Renal pelvis (tissue), 12 donors: ENCODE measurements at places on chromosomes 1 and 21.

DNA sequence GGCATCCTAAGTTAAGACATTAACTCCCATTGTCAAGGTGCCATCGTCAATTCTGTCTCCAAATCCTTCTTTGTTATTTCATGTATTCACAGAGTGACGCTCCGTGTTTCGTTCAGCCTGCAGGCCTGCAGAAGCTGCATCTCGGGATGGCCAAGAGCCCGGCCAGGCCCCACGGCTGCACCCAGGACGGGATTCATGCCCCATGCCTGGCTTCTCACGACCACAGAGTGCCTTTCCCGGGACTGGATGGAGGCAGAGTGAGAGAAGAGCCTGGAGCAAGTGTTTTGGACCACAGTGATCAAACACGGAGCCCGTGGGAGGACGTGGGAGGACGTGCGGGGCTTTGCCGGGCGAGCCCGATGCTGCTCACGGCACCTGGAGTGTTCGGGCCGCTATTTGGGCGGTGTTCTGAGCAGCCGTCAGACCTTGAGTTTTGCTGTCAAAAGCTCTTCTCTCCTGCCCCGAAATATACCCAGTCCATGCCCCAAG is 56.8 kb downstream of the COL6A1 start:
- no peak for DNase-seq

- no peak for DNase-seq
Measured at GRCh38 chr1:85943526-85943925, 213.0 kb downstream of the COL24A1 start.

- DNase-seq: no peak
Measured at GRCh38 chr1:3319874-3320245, 134.6 kb upstream of the ARHGEF16 start.

DNA sequence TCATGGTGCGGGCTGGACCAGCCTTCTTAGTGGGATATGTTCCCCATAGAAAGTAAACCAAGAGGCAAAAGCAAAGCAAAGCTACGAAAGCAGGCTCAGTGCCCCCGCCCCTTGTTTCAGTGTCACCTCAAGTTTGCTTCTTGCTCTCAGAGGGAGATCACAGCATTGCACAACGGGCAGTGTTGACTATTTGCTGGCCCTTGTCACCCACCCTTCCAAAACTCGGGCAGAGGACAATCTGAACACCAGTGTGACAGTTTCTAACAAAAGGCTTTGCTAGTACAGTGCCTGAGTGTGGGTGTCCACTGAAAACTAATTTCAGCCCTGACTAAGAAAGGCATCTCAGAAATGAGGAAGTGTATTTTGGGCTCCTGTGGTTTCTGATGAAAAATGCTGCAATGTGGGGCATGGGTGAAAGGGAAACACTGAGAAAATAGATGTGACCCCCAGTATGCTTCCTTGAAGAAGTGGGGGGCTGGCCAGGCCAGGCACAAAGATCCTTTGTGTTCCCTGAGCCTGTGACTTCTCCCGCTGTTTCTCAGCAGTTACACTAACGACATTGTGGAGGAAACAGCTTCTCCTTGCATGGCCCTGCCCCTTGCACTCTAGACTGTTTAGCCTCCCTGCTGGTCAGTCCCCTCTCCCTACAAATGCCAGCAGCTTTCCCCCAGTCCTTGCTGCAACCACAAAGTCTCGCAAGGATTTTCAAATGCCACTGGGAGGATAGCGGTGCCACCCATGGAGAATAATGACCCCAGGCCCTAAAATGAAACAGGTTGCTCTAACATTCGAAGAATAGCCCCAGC is 33.3 kb upstream of the KCNE1 start:
- DNase-seq: no peak

GRCh38 chr1:66495495-66495894 is 38.5 kb upstream of the SGIP1 start:
- DNase-seq: no peak

- no peak for DNase-seq
Measured at GRCh38 chr1:215857317-215857716, 290.2 kb downstream of the KCTD3 start.

DNA sequence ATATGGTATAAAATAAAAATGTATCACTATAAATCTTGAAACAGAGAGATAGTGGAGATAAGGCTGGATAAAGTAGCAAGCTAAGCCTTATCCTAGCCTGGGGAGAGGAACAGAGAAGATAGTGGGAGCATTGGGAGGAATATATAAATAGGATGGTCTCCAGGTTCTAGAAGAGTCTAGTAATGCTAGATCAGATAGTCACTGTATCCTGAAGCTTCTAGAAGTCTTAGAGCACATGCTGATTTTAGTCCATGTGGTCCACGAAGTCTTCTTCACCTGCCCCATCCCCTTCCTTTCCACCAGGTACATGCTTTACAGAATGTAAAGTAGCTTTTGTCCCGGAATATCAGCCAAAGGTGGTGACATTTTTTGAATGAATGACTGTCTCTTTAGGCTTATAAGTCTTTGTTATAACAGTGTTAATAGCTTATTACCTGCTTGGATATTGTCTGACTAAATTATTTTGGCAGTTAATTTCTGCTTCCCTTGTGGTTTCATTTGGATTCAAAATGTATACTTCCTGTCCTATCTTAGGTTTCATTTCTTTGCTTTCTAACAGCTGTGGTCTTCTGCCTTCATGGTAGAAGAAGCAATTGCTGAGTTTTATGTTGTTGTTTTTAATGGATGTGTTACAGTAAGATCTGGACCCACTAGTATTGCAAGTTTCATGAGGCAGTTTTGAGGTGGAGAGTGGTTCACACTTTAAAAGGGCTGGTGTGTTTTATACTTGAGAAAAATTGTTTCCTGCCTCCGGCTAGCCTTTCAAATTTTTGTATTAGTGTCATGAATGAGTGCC is 5.9 kb downstream of the SMG7 start:
- no peak for DNase-seq

GRCh38 chr1:57262472-57262871 is 161.4 kb downstream of the DAB1 start:
- no peak for DNase-seq
